Activated T-cell treated with anti-CD3 and anti-CD28 coated beads, Interleukin-2, amount 50 U/mL, for 24 hours (primary cell): ENCODE measurements at places on chromosomes 5 and 9.

DNA sequence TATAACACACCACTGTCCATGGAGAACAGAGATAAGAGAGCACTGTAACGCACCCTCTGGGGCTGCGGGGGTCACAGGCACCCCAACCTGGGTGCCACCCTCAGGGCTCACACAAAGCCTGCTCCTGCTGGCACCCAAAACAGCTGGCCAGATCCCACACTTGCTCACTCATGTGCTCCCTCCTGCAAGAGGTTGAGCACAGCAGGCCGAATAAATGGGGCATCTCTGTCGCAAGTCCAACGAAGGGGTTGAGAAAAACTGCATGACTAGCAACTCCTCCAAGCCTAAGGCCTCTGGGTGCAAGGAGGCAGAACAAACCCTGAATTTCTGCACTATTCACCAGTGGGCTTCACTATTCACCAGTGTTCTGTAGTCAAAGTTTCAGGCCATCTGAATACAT lies 80.3 kb downstream of the SECISBP2 start:
- peaks cover 25% of the 10 kb centered on the region for H3K4me1 ChIP-seq
- no peaks in the 10 kb centered on the region for H3K27me3 ChIP-seq
- no peak overlapping the region for H3K4me3 ChIP-seq
- H3K27ac ChIP-seq: peak overlapping the region; percentile 85
- peaks cover 98% of the 10 kb centered on the region for H3K36me3 ChIP-seq

- peaks cover 30% of the 10 kb centered on the region for H3K4me1 ChIP-seq
- DNase-seq: peak; percentile 33
- H3K27ac ChIP-seq: peak overlapping the region; percentile 37
- H3K4me3 ChIP-seq: no peak overlapping the region
- H3K27me3 ChIP-seq: peaks cover 3% of the 10 kb centered on the region
Measured at GRCh38 chr5:415928-416635, 26.9 kb upstream of the EXOC3 start.

DNA sequence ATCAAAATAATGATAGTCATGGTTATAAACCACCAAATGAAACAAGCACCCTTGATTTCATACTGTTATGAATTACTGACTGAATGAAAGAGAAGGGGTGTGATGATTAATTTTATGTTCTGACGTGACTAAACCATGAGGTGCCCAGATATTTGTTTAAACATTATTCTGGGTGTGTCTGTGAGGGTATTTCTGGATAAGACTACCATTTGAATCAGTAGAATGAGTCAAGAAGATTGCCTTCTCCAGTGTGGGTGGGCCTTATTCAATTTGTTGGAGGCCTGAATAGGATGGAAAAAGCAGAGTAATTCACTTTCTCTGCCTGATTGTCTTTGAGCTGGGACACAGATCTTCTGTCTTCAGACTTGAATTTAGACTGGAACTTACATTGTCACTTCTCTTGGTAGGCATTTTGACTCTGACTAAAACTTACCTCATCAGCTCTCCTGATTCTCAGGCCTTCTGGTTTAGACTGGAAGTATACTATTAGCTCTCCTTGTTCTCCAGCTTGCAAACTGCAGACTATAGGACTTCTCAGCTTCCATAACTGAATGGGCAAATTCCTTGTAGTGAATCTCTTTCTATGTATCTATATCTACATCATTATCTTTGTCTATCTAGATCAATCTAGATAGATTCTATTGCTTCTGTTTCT lies 321.9 kb upstream of the TARS1 start:
- H3K4me3 ChIP-seq: no peak overlapping the region
- DNase-seq: no peak
- no peaks in the 10 kb centered on the region for H3K27me3 ChIP-seq
- H3K36me3 ChIP-seq: no peaks in the 10 kb centered on the region
- H3K4me1 ChIP-seq: no peaks in the 10 kb centered on the region

- no peak for DNase-seq
- no peak overlapping the region for H3K27ac ChIP-seq
- H3K4me3 ChIP-seq: no peak overlapping the region
- no peaks in the 10 kb centered on the region for H3K27me3 ChIP-seq
- no peaks in the 10 kb centered on the region for H3K4me1 ChIP-seq
Measured at GRCh38 chr5:45772402-45772801, 76.2 kb upstream of the HCN1 start.

DNA sequence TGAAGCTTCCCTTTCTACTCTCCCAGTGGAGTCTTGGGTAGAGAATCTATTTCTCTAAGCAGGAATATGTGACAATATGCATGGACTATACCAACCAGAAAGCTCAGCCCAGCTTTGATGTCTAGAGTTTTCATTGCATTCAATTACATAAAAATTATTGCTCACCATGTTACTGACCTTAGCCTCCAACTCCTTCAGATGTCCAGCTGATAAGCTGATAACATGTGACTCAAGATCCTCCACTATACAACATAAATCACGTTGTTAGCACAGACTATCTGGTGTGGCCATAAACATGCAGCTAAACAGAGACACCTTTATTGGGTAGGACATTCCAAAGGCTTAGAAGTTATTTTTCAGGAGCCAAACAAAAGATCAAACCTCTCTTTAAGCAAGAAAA lies 1168.2 kb downstream of the CDH12 start:
- no peak for DNase-seq
- H3K4me3 ChIP-seq: no peak overlapping the region
- H3K4me1 ChIP-seq: no peaks in the 10 kb centered on the region
- no peaks in the 10 kb centered on the region for H3K36me3 ChIP-seq

DNA sequence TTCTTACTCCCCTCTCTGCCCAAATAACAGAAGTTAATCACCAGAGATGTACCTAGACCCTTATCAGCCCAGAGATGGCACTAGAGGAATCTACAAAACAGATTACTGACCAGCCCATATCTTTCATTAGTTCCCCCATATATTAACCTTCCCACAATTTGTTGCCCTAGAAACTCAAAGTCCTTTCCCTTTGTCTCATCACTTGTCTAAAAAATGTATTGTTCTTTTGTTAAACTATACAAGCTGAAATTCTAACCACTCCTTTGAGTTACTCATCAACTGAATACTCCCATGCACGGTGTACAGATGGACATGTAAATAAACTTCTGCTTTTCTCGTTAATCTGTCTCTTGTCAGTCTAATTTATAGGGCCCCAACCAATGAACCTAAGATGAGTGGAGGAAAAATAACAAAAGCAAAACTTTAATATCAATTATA lies 130.9 kb downstream of the CCDC192 start:
- H3K27ac ChIP-seq: no peak overlapping the region
- no peak for DNase-seq
- H3K27me3 ChIP-seq: peaks cover 8% of the 10 kb centered on the region
- no peaks in the 10 kb centered on the region for H3K4me1 ChIP-seq
- H3K36me3 ChIP-seq: no peaks in the 10 kb centered on the region

DNA sequence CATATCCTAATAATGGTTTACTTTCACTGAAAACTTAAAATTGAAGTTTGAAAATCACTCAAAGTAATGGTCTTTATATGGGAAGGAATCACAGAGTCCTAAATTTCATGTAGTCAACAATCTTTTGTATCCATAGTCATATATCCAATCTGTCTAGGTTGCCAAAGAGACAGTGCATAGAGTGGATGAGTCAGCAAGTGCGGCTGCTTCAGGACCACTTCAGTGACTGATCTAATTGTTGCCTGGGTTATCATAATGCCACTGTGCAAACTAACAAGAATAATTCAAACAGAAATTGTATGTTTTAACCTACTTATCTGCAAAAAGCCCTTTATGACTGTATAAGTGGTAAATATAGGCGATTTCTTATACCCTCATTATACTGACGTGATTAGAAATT lies 211.3 kb upstream of the PRR16 start:
- H3K27ac ChIP-seq: no peak overlapping the region
- DNase-seq: no peak
- H3K4me1 ChIP-seq: no peaks in the 10 kb centered on the region
- no peaks in the 10 kb centered on the region for H3K36me3 ChIP-seq
- H3K27me3 ChIP-seq: no peaks in the 10 kb centered on the region

DNA sequence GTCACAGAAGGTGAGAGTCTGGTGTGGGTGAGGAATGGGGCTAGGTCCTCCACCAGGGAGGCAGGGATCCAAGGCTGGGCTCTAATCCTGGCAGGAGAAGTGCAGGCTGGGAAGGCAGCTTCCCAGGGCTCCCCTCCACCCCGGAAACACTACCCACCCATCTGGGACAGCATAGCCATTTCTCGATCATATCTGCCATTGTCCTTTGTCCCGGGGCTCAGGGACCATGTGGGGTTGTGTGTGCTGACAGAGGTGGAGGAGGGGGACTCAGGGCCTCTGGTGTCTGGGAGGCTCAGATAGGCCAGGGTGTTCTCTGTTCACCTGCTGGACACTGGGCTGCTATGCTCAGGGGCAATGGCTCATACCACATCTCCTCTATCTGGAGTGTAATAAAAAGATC lies 32.2 kb upstream of the STRBP start:
- no peak overlapping the region for H3K27ac ChIP-seq
- no peak overlapping the region for H3K4me3 ChIP-seq

- H3K4me3 ChIP-seq: no peak overlapping the region
- H3K27ac ChIP-seq: no peak overlapping the region
- H3K36me3 ChIP-seq: no peaks in the 10 kb centered on the region
- H3K4me1 ChIP-seq: peaks cover 7% of the 10 kb centered on the region
- no peaks in the 10 kb centered on the region for H3K27me3 ChIP-seq
- no peak for DNase-seq
Measured at GRCh38 chr9:109926421-109926869, 146.4 kb downstream of the PALM2AKAP2 start.

GRCh38 chr5:100889896-100890295 lies 13.2 kb downstream of the ST8SIA4 start:
- H3K4me1 ChIP-seq: peaks cover 71% of the 10 kb centered on the region
- peaks cover 73% of the 10 kb centered on the region for H3K36me3 ChIP-seq
- DNase-seq: no peak

DNA sequence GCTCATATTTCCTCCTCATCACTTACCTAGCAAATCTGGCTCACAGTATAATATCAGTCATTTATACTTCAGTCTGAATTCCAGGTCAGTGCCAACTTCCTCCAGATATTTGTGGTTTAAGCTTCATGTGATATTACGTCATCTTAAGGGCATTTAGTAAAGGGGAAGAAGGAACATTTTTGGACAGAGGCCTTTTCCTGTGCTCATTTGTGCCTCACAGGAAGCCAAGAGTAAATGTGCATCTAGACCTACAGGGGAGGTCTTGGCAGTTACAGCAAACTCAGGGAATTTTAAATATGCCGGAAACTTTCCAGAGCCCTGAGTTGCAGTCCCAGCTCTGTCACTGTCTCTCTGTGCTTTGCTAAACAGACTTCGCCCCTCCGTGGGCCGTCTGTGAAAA lies 12.3 kb upstream of the KCNIP1 start:
- H3K4me1 ChIP-seq: no peaks in the 10 kb centered on the region
- H3K36me3 ChIP-seq: no peaks in the 10 kb centered on the region
- H3K27ac ChIP-seq: no peak overlapping the region
- no peak overlapping the region for H3K4me3 ChIP-seq

DNA sequence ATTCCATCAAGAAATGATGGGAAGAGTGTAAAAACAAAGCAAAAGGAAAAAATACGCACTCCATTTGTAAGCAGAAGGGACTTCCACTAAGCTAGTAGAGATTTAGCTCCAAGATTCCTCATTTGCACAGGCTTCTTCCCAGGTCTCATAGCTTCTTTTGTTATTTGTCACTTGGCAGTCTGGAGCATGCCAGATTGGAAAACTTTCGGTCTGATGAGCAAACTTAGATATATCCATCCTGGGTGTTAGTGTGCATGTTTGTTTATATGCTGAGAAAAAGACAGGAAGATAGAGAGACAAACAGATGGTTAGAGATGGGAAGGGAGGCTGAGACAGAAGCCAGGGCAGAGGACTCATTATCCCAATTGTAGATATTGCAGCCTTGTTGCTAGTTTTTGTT lies 1644.5 kb upstream of the NUDT12 start:
- no peak overlapping the region for H3K27ac ChIP-seq
- no peak overlapping the region for H3K4me3 ChIP-seq
- H3K27me3 ChIP-seq: no peaks in the 10 kb centered on the region
- no peaks in the 10 kb centered on the region for H3K36me3 ChIP-seq

DNA sequence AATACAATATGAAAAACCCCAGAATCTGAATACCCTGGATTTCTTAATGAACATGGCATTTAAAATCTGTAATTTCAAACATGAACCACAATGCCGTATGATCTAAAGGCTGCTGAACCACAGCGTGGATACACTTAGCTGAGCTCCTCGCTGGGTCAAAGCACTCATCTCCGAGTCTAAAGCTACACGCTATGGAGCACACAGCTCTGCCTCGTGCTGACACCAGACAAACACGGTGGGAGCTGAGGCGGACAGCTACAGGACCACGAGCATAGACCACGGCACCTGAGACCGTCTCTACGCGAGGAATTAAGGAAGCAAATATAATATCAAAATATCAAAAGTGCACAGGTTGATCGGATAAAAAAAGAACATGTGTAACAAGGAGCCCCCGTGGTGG lies 42.8 kb upstream of the IPPK start:
- no peak for DNase-seq
- peaks cover 23% of the 10 kb centered on the region for H3K4me1 ChIP-seq
- no peak overlapping the region for H3K27ac ChIP-seq
- no peak overlapping the region for H3K4me3 ChIP-seq
- H3K36me3 ChIP-seq: peaks cover 81% of the 10 kb centered on the region
- H3K27me3 ChIP-seq: no peaks in the 10 kb centered on the region

- peaks cover 89% of the 10 kb centered on the region for H3K36me3 ChIP-seq
- H3K27me3 ChIP-seq: no peaks in the 10 kb centered on the region
- H3K4me3 ChIP-seq: peak overlapping the region; percentile 62
- peak; percentile 71 for DNase-seq
Measured at GRCh38 chr5:170273968-170274710, 23.4 kb downstream of the LCP2 start.

DNA sequence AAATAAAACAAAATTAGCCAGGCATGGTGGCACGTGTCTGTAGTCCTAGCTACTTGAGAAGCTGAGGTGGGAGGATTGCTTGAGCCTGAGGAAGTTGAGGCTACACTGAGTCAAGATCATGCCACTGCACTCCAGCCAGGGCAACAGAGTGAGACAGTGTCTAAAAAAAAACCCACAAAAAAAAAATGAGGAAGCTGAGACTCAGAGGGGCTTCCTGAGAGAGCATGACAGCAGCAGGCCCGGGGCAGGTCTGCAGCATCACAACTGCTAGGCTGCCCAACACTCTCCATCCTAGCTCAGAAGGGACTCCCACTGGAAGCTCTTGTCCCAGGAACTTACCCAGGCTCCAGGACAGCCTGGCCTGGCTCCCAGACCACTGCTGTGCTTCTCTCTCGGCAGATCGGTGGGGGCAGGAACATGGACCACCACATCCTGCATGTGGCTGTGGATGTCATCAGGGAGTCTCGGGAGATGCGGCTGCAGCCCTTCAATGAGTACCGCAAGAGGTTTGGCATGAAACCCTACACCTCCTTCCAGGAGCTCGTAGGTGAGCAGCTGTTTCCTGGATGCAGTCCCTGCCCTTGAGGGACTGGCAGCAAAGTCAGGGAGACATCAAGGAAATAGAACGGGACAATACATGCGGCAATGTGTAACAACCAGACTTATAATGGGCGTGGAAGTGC lies 19.1 kb downstream of the PTGS1 start:
- no peak overlapping the region for H3K4me3 ChIP-seq
- H3K27me3 ChIP-seq: peaks cover 46% of the 10 kb centered on the region
- peak; percentile 24 for DNase-seq
- H3K4me1 ChIP-seq: no peaks in the 10 kb centered on the region
